H4 (cell line): ENCODE measurements at places on chromosomes 6 and 20. TPM values are rescaled to one million over a fixed set of nuclear protein-coding genes. Genes with fewer than 3 reads are reported as not detected.
A peak's percentile ranks its signal among the peaks of the same experiment; 100 is the strongest.

ZKSCAN8 gene
- total RNA-seq = 7.4 and 10.1 TPM in 2 replicates

- peak; percentile 84 for DNase-seq
Observed at GRCh38 chr6:28542440-28543296, 17.0 kb downstream of the GPX5 start.

RIPK1 gene
- 10.1 and 14.2 TPM in 2 replicates for total RNA-seq

- no peak for DNase-seq
Observed at GRCh38 chr20:57399587-57400155, 8.5 kb downstream of the RBM38 start.

DNA sequence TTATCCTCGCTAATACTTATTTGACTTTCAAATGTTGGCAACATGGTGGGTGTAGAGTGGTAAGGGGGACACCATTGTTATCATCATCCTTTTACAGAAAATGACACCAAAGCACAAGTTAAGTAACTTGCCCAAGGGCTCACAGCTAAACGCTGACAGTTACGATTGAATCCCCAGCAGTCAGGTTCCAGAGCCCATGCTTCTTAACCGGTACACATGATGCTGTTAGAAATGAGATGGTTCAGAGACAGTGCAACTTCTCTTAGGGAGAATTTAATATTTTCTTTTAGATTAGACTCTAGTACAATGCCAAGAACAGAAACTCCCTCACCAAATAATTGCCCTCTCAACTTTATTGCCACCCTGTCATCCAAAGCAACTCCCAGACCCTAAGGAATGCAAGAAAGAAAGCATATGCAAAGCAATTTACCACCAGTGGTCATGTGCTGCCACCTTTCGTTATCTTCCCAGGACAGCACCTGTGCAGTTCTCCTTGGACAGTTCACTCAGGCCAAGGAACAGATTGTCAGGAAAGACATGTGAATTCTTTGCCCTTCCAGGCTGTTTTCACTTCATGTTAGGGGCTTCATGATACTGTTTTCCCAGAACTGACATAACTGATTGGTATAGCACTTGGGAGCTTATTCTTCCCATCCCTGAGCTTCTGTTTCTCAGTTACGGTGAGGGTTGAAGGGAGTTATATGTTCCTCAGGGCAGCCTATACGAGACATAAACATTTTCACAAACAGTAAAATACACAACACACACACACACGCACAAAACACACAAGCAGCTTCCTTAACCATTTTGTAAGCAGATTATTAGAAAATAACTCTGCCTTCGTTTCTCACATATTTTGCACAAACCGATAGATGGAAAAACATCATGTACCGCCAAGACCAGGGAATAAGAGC is 5.1 kb downstream of the HLA-DMA start:
- DNase-seq = no peak

GRCh38 chr6:126312013-126312665 is 27.8 kb upstream of the CENPW start:
- peak; percentile 9 for DNase-seq

GRCh38 chr6:111620169-111620568 is 14.5 kb upstream of the TRAF3IP2 start:
- DNase-seq = no peak

- no peak for DNase-seq
Observed at GRCh38 chr20:47303736-47304135, 52.8 kb downstream of the ZMYND8 start.

GRCh38 chr6:54285595-54285994 is 22.6 kb upstream of the TINAG start:
- no peak for DNase-seq

DNA sequence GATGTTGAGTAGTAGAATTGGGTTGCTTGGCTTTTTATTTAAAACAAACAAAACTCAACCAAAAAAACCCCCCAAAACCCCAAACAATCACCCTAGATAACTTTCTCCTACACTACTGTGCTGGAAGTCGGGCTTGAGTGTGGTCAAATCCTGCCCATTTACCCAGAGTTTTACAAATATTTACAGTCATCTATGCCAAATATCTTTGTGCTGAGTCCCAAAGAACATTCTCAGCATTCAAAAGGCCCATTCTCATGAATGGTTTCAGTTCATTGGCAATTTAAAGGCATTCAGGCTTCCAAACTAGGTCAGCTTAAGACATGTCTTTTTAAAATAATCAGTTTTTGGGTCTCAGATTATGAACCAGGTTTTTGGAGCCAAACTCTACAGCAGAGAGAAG is 1.8 kb downstream of the RNF144B start:
- DNase-seq = peak; percentile 28

- no peak for DNase-seq
Observed at GRCh38 chr20:35767683-35768481, 3.9 kb upstream of the PHF20 start.

DNA sequence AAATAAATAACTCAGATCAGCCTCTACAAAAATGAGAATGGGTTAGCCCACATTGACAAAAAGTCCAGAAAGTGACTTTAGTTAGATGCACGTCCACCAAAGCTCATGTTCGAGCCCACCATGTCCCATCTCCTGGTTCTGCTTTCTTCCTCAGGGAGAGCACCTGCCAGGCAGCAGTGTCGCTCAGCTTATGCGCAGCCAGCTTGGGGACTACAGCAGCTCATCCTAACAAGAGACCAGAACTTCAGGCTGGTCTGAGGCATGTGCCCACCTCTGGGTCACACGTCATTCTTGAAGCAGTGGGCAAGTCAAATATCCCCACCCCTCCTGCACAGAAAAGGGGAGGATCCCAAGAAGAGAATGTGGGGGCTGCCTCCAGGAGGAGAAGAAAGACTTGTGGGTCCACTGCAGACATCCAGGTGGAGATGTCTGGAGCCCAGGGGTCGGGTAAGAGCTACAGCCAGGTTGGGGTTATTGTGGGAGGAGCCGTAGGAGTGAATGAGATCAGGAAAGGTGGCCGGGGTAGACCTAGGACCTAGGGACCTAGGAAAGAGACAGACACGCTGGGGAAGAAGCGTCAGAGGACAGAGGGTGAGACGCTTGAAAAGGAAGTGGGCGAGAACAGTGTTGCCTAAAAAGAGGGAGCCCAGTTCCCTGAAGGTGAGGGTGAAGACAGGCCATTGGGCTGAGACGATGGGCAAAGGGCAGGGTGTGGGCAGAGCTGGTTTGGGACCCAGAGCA is 52.5 kb downstream of the SSR1 start:
- DNase-seq = no peak

GRCh38 chr6:48032151-48032550 is 78.8 kb downstream of the PTCHD4 start:
- DNase-seq = peak; percentile 83

- DNase-seq = no peak
Observed at GRCh38 chr6:15715060-15715459, 52.2 kb upstream of the DTNBP1 start.

LPIN3 gene
- total RNA-seq = 0.33 and 0.79 TPM in 2 replicates

APOBEC2 gene
- not detected in 2 replicates for total RNA-seq

DNA sequence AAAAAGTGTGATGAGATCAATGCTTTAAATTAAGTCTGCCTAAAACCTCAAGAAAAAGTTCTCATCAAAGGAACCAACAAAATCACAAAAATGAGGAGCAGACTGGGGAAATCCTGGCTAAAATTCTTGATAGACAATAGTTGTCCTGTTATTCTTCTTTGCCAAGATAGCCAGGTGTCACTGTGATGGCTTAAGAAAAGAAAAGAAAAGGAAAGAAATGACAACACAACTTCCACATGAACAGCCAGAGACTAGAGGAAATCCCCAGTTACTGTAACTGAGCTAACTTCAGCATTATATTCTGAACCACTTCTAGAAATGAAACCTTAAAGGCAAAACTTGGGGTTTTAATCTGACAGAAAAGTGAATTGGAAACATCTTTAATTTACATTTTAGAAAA is 129.6 kb downstream of the CD24 start:
- no peak for DNase-seq

PRR18 gene
- not detected in 2 replicates for total RNA-seq

AHI1 gene
- 1.9 and 6.4 TPM in 2 replicates for total RNA-seq

DNA sequence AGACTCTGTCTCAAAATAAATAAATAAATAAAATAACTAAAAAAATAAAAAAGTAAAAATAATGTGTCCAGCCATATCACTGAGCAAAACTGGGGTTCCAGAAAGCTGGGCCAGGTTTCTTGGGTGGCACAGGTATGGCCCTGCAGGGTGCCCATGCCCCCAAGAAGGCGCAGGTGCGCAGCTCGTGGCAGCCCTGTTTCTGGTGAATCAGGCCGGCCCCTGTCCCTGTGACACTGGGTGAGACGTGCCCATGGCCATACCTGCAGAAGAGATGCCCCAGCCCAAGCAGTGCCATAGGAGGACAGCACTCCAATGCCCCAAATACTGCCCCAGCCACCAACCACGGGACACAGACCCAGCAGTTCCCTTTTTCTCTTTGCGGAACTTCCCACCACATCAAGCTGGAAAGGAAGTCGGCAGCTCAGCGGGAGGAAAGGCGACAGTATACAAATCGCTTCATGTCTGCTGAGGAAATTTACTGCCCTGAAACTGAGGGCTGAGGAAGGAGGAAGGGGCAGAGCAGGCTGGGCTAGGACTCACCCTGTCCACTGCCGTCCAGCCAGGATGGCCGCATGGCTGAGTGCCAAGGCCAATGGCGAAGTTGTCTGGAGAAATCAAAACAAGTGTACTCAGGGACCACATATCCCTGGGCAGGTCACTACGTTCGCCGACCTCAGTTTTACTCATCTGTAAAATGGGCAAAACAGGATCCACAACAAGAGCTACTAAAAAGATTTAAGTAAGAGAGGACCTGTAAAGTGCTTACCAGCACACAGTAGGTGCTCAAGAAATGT is 55.4 kb downstream of the PREX1 start:
- DNase-seq = no peak

GRCh38 chr6:110537208-110538123 is 61.1 kb upstream of the SLC22A16 start:
- peak; percentile 77 for DNase-seq

- DNase-seq = no peak
Observed at GRCh38 chr6:157965387-157965786, 16.3 kb upstream of the SYNJ2 start.

MYBL2 gene
- 21.3 and 40.8 TPM in 2 replicates for total RNA-seq

GRCh38 chr6:51147756-51148155 is 329.1 kb downstream of the TFAP2B start:
- no peak for DNase-seq

MDFI gene
- 0.72 TPM in 1 of 2 replicates, not detected in the other for total RNA-seq

VIP gene
- total RNA-seq = not detected in 2 replicates

RCAN2 gene
- total RNA-seq = 0.43 and 1.0 TPM in 2 replicates

DNA sequence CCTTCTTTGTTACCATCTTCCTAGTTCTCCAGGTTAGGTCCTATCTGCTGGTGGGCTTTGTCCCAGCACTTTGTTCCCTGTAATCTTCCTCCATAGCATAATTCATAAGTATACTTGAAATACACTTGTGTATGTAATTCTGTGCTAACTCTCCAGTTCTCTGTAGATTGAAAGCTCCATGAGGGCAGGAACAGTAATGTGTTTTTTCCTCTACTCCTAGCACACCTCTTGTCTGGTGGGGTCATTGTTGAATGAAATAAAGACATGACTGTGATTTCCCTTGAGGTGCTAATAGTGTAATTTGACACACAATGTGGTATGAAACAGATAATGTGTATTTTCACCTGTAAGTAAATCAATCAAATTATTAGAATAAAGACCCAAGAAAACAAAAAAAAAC is 30.0 kb downstream of the MAP3K4 start:
- no peak for DNase-seq

DNA sequence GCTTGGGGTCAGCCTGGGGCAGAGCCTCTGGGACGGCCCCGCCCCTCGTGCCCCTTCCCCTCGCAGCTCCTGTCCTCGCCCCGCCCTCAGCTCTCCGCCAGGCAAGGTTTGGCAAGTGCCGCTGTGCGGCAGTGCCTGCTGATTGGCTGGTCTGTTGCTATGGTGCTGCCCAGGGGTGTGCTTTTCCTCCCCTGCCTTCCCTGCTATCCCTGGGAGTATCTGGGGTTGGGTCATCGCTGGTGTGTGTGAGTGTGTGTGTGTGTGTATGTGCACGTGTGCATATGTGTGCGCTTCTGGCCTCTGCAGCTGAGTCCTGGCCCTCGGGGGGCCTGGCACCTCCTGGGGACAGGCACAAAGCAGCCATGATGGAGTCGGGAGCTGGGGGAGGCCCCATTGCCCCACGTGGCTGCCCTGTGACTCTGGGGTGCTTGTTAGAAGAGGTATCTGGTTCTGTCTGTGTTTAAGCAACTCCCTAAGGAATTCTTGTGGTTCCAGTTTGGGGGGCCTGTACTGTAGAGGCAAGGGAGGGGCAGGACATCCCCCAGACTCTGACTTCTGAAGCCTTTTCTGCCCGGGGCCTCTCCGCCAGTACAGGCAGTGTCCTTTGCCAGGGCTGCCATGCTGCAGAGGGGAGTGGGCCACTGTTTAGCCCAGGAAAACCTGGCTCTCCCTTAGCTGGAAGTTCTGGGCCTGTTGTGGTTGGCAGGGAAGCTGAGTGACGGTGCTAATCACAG is 6.9 kb downstream of the RTEL1 start:
- DNase-seq = no peak
